Ureter (tissue), 1 donor: ENCODE measurements at places on chromosomes 3 and 15.

DNA sequence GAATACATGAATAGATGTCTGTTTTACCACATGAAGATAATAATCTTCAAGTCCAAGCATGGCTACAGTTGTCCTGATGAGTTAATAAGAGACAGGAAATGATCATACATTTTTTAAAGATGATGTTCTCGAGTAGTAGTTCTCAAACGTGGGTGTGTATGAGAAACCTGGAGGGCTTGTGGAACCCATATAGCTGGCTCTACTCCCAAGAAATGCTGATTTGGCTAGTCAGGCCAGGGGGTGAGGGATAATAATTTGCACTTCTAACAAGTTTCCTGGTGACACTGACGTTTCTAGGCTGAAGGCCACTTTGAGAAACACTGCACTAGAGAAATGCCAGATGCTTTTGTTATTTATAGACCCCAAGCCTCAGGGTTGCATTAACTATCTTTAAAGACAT, 37.0 kb downstream of the ROPN1B start:
- DNase-seq = no peak

- no peak for DNase-seq
These were observed 630.3 kb downstream of the NAALADL2 start for GRCh38 chr3:175489406-175489805.

- no peak for DNase-seq
These were observed 32.7 kb upstream of the MED12L start for GRCh38 chr3:151052756-151053155.

DNA sequence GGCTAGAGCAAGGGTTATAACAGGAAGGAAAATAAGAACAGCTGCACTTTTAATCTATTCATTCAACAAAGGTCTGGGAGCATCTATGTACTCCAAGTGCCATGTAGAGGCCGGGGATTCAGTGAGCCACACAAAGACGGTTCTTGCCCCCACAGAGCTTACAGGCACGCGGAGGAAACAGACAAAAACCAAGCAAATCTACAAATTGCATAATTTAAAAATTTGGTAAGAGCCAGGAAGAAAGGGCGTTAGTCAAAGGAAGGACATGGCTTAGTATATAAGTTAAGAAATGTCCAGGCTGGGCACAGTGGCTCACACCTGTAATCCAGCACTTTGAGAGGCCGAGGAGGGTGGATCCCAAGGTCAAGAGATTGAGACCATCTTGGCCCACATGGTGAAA, 10.4 kb upstream of the GREM1 start:
- no peak for DNase-seq

DNA sequence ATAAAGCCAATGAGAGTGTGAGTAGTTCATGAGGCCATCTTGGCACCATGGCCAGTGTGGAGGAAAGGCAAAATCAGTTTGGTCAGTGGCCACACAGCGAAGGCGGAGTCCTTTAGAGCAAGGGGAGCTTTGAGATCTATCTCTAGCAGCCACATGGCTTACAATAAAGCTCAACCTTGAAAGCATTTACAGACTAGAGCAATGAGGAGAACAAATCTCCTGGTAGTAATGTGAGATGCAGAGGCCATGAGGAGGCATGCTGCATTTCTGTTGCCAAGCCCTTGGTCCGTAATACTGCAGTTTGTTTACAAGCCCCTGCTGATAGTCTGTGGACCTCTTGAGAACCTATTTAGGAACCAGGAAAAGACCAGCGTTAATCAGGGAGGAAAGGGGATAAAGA, 381.5 kb upstream of the C2CD4B start:
- no peak for DNase-seq

DNA sequence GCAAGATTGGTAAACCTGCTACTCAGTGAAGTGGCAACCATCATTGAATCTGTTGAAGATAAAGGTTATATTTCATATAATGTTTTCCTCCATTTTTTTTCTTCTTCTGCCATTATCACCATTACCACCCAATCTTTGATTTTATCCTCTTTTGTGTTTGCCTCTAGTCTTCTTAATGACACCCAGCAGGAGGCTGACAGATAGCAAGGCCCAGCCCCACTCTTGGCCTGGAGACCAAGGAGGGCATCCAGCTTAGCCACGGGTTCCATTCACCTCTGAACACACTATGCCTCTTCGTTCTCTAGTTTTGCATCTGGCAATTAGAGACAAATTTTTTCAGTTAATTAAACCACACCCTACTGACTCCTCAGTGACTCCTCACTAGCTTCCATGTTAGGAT, 129.7 kb downstream of the TPRG1 start:
- no peak for DNase-seq

- no peak for DNase-seq
These were observed 91.6 kb upstream of the RGMA start for GRCh38 chr15:93180656-93181055.

GRCh38 chr3:168984872-168985271, 678.6 kb downstream of the MECOM start:
- DNase-seq = no peak

GRCh38 chr3:32283304-32283703, 44.8 kb downstream of the CMTM8 start:
- no peak for DNase-seq

- DNase-seq = no peak
These were observed 44.6 kb downstream of the RFX7 start for GRCh38 chr15:56199038-56199437.

- DNase-seq = no peak
These were observed 25.0 kb upstream of the PLA2G4D start for GRCh38 chr15:42119446-42119760.

DNA sequence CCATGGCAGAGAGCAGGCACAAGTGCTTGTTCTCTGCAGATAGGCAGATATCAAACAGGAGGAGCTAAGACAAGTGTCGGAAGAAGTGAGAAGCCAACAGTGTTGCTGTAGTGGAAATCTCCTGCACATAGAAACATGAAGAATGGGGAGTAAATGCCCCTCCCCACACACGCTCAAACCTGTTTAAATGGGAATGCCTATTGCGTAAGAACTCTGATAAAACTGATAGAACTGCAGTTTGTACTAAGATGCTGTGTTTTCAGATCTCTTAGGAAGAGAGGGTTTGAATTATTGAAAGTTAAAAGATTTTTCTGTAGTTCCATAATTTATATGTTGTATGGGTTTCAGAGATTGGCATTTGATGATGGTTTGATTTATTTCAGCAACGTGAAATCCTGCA, 19.6 kb downstream of the EIF2AK4 start:
- no peak for DNase-seq

DNA sequence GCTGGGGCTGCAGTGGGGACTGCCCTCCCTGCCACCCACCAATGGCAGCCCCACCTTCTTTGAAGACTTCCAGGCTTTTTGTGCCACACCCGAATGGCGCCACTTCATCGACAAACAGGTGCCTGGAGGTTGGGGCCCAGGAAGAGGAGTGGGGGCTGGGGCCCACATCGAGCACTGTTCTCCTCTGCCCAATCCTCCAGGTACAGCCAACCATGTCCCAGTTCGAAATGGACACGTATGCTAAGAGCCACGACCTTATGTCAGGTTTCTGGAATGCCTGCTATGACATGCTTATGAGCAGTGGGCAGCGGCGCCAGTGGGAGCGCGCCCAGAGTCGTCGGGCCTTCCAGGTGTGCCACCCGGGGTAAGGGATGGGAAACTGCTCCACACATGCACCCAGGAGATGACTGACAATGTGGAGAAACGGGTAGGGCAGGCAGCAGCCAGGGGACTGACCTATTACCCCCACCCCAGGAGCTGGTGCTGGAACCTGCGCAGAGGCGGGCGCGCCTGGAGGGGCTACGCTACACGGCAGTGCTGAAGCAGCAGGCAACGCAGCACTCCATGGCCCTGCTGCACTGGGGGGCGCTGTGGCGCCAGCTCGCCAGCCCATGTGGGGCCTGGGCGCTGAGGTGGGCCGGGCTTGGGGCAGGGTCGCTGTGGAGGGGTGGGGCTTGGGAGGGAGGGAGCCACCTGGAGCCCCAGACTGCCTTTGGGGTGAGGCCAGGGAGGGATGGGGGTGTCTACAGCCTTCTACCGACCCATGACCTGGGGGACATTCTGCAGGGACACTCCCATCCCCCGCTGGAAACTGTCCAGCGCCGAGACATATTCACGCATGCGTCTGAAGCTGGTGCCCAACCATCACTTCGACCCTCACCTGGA, 22.9 kb downstream of the NBEAL2 start:
- DNase-seq = no peak

DNA sequence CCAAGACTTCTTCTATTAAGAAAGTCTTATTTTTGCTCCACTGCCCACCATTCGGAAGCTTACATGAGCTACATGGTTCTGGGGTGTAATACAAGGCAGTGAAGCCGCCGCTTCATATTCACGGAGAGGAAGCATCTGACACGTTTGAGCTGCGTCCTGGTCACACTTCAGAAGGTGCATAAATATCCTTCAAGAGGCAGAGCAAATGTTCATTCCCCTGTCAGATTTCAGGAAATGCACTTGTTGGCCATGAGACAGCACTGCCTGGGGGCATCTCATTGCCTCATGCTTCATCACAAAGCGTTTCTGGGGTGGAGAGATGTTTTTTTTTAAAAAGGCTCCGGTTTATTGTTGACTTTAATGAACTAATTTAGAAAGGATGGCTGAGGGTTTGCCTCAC, 119.9 kb downstream of the CADPS start:
- no peak for DNase-seq
